ENCODE measurements at places on chromosomes 4 and X.
A peak's percentile ranks its signal among the peaks of the same experiment; 100 is the strongest.

DNA sequence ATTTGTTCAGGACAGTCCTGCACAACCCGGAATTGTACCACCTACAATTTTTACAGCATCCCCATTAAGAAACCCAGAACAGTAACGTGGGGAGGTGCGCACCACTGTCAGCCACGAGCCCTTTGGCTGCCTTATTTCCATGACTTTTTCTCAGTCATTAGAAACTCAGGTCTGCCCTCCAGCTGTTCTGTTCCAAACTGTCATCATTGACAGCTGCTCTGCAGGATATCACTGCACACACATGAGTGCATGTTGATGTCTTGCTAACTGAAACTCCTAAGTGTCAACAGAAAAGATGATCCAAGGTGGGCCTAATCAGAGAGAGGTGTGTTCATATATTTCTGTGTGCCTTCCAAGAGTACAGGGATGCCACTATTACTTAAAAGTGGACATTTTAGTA lies 123.4 kb downstream of the PARM1 start:
- no peak for DNase-seq

DNA sequence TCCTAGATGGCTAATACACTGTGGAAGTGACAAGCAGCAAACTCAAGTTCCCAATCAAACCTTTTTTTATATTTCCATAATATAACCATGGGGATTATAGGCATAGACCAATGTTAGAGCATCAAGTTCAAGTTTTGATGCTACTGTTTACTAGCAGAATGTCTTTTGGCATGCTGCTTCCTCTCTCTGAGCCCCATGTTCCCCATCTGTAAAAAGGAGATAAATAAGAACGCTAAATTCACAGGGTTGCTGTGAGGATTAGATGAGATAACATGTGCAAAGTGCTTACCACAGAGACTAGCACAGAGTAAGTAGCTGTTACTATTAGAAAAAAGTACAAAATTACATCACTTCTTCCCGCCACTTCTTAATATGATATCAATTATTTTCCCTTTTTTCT lies 18.0 kb downstream of the MBNL3 start:
- no peak for DNase-seq

- no peak for DNase-seq
These were observed 2.4 kb downstream of the RAB33A start for GRCh38 chrX:130174045-130174704.

DNA sequence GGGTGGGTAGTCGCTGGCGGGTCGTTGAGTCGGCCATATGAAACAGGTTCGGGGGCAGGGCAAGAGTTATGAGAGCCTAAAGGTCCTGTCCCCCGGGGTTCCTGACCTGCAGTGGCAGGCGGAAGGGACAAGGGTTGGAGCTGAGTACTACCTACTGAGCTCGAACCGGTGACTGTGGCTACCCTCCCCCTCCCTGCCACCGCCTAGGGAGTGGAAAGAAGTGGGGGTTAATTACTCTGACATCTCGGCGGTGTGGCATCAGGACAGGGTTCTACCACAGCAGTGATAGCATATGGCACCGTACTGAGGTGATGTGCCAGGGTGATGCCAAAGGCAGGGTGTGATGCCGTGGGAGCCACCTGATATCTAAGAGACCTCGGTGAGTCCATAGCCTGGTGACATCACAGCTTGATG lies 307 bp downstream of the ATG4A start:
- DNase-seq = peak; percentile 8

DNA sequence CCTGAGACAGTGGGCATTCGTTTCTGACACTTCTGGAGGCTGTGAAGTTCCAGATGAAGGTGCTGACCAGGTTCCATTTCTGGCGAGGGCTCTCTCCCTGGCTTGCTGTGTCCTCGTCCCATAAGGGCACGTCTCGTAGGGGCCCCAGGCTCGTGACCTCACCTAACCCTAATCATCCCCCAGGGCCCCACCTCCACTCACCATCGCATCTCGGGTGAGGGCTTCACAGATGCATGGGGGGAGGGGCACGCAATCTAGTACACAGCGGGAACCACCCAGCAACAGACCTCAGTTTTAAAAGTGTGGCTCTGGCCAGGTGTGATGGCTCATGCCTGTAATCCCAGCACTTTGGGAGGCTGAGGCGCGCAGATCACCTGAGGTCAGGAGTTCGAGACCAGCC lies 22.1 kb downstream of the PDE6B start:
- no peak for DNase-seq
